Activated CD8-positive, alpha-beta T cell treated with anti-CD3 and anti-CD28 coated beads, Interleukin-2, amount 10 ng/mL, durations not matched to agents 7 days and 5 days (primary cell): ENCODE measurements at places on chromosomes 7 and 10. TPM values are rescaled to one million over a fixed set of nuclear protein-coding genes. Genes with fewer than 3 reads are reported as not detected.

The PON1 gene
- not detected for total RNA-seq

The COL17A1 gene
- not detected for total RNA-seq

The CYP2C19 gene
- total RNA-seq: not detected

The KCNIP2 gene
- 1.9 TPM for total RNA-seq

The SPDYE2B gene
- total RNA-seq: not detected

The SOSTDC1 gene
- total RNA-seq: not detected

The BMPER gene
- total RNA-seq: not detected

The SFTPA1 gene
- not detected for total RNA-seq

The ANK3 gene
- 4.5 TPM for total RNA-seq
